ENCODE measurements at places on chromosomes 12 and 14.

- DNase-seq: no peak
Measured at GRCh38 chr14:25520821-25521220, 470.9 kb upstream of the STXBP6 start.

DNA sequence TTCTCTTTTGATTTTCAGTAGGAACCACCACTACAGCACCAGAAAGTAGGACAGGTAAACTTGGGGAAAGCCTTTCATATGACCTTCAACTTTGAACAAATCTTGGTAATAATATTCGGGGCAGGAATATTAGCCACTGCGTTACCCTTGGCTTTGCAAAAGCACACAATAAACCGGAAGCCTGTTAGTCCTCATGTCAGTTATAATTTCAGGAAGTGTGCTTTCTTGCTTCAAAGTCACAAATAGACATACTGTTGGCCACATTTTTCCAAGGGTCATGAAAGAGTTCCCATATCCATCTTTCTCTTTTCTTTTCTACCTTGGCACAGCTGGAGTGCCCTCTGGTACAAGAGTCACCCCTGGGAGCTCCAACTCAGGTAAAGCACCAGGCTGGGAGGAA lies 167.2 kb upstream of the CNTN1 start:
- no peak for DNase-seq

- DNase-seq: no peak
Measured at GRCh38 chr14:54564071-54564867, 2.7 kb upstream of the SAMD4A start.

DNA sequence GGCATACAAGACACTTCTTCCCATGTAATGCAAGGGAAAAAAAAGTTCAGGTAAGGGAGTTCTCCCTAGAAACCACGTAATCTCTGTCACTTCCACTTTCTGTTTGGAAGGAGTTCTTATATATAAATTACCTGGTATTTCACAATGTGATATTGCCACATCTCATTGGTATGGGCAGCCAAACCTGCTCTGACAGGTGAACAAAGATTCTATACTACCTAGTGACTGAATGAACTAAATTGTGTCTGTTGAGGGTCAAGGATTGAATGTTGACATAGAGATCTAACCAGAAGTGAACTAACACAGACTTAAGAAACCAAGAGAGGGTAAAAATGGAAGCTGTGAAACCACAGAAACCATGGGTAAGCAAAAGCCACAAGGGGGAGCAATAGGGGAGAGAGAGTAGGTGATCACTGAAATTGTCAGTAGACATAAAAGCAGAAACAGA lies 161.3 kb downstream of the RPL10L start:
- DNase-seq: no peak

DNA sequence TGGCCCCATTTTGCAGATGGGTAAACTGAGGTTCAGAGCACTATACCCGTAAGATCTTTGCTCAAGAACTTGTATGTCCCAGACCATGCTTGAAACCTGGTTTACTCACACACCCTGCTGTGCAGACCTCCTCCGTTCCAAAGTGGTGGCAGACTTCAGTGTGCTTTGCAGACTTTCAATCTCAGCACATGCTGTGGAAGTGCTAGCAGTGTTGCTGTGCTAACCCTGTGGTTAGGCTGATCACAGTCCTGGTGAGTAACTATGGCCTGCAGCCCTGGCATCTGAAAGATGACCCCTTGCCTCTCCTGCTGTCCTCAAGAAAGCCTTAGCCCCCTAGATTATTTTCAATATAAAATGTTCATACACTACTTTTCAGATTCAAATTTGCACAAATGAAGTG lies 450.6 kb downstream of the DPF3 start:
- DNase-seq: no peak
